LHCN-M2 (cell line): ENCODE measurements at places on chromosomes 2 and 18.

- DNase-seq, result no peak
These were observed 136.1 kb upstream of the CCDC150 start for GRCh38 chr2:196503398-196503797.

- DNase-seq, result no peak
These were observed 195.7 kb downstream of the ARL4C start for GRCh38 chr2:234300932-234301823.

DNA sequence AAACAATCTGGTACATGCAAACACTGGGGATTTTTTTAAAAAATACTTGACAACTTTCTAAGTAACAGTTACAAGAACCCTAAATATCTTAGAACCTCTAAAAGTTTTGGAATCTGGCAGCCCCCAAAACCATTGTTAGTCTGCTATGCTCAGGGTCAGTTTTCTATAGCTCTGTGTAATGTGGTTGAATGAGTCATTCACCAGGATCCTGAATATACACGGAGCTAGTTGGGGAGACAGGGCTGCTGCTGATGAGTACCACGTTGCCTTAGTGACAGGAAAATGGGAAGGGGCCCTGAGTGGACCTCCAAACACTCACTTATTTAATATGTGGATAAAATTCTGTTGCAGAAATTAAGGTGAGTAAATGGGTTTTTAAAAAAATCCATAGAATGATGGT, 36.9 kb upstream of the TANC1 start:
- DNase-seq, result peak; percentile 81

- DNase-seq, result peak; percentile 39
These were observed 478.2 kb downstream of the ARHGAP15 start for GRCh38 chr2:143607231-143608062.

GRCh38 chr2:54867457-54867856, 144.0 kb downstream of the EML6 start:
- DNase-seq, result no peak

- peak; percentile 95 for DNase-seq
These were observed 131.4 kb downstream of the MSH2 start for GRCh38 chr2:47534179-47534919.

DNA sequence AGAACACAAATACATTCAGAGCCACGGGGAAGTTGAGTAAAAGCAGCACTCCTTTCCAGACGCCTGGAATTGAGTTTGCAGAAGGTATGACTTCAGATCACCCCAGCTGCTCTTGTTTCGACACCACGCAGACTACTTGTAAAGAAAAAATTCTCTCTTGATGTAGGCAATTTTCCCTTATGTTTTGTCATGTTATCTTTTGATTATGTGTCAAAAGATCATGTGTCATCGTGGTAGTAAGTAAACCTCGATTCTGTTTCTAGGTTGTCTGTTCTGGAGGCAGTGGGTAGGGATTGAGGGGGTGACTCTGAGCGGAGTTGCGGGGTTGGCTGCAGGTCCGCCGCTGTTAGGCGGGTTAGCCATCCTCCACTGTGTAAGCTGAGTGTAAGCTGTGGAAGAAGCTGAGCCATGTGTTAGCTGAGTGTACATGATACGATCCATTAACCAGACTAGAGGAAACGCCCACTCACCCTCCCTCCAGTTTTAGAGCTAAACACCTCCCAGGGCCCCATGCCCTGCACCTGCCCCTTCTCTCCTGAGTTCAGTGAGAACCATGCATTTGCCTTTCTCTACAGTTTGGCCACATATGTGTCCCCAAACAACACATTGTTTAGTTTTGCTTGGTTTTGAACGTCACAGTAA, 181.8 kb downstream of the SNTG2 start:
- DNase-seq, result no peak

DNA sequence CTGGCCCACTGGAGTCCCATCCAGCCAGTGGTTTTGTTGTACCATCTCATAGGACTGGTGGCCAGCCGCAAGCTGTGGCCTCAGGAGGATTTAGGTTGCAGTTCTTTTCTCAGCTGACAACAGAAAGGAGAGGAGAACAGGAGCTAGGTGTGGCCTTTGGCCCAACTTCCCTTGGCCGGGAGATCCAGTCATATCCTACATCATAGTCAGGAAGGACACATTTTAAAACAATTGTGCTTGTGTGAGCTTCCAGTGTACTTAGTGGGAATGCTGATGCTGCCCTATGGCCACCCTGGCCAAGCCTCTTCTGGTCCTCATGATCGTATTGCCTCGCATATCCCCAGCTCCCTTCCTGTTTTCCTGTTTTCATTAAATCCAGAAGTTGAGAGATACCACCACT, 98.1 kb downstream of the WDSUB1 start:
- no peak for DNase-seq

DNA sequence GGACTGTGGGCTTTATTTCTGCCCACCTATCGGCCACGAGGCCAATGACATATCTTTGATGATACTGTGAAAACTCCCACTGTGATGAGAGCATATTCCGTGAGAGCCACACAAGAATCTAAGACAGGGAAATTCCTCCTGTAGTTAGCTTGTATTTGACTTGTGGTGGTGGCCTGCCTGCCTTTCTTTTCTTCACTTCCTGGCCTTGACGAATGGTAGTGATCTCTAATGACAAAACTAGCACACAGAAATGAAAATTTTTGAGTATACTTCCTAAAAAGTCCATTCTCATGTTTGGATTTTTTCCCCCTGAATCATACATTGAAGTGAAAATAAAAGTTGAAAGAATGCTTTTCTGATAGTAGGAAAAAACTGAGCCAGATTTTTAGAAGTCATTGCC, 94.4 kb downstream of the MGAT5 start:
- peak; percentile 29 for DNase-seq

- no peak for DNase-seq
These were observed 5.3 kb downstream of the RNF138 start for GRCh38 chr18:32096946-32097345.

GRCh38 chr18:79766308-79766707, 31.4 kb upstream of the KCNG2 start:
- DNase-seq, result no peak

- DNase-seq, result no peak
These were observed 22.3 kb upstream of the B3GNT7 start for GRCh38 chr2:231373184-231373583.

GRCh38 chr18:13216711-13217465, 1.7 kb upstream of the LDLRAD4 start:
- no peak for DNase-seq

DNA sequence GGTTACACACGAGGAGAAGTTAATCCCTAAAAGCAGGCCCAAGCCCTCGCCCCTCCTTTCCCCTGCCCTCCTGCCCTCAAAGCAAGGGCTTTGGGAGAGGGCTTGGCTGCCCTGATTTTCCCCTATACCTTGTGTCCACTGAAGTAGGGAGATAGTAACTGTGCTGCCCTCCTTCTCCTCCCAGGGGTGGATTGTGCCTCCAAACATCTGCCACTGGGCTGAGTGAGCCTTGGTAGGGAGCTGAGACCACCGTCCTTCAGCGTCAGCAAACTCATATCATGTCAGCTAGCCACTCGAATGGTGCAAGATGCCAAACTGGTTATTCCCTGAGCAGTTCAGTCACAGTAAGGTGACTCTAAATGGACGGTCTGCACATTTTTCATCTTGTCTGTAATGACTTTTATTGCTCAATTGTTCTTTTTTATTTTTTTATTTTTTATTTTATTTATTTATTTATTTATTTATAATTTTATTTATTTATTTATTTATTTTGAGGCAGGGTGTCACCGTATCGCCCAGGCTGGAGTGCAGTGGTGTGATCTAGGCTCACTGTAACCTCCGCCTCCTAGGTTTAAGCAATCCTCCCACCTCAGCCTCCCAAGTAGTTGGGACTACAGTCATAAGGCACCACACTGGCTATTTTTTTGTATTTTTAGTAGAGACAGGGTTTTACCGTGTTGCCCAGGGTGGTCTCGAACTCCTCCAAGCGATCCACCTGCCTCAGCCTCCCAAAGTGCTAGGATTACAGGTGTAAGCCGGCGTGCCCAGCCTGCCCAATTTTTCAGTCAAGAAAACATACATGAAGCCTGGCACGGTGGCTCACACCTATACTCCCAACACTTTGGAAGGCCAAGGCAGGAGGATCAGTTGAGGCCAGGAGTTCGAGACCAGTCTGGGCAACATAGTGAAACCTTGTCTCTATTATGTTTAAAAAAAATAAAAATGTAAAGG, 8.7 kb downstream of the PCBP1 start:
- no peak for DNase-seq
